ENCODE measurements at places on chromosomes 12 and 14.
A peak's percentile ranks its signal among the peaks of the same experiment; 100 is the strongest.

DNA sequence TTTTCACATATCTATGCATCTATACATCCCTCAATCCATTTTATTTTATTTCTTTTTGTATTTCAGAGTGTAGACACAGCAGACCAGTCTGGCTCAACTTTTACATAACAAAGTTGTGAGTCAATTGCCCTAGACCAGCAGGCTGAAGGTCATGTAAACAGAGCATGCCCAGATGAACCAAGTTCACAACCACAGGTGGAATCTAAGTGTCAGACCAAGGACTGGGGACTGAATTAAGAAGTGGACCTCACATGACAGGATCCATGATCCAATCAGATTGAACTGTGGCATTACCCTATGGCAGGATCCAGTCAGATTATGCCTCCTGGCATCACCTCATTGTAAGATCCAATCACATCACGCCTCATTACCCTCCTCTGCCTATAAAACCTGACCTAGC, 455.8 kb downstream of the SOX5 start:
- no peak for DNase-seq

DNA sequence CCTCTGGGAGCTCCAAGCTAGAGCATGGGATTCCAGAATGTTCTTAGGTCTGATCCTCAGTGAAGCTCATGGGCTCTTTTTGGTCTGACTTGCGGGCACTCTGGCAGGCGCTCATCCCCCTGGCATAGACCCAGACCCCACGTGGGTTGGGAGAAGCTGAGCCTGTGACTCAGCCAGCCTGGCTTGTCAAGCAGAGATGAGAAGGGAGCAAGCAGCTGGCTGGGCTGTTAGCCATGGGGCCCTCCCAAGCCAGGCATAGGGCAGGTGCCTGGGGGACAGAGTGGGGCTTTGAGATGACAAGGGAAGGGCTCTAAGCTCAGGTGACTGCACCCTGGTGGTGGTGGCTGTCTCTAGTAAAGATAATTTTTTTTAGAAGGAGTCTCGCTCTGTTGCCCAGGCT, 80.3 kb upstream of the NOS1 start:
- DNase-seq, result no peak

DNA sequence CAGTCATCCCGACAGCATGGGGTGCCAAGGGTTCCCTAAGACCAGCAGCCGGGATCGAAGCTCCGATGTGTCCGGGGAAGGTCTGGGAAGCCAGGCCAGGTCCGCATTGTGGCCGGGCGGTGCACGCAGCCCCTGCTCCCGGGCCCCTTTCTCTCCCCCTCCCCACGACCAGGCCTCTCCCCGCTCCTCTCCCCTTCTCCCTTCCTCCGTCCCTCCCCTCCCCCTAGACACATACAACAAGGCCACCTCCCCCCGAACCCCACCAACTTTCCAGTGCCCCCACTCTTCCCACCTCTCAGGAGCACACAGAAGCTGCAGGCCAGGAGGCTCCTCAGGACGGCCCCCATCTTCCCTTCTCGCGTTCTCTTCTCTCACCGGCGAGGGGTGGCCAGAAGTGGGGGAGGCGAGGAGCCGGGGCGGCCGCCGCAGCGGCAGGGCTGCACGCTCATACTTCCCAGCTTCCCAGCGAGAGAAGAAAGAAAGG, 413 bp downstream of the LRP6 start:
- DNase-seq, result no peak

DNA sequence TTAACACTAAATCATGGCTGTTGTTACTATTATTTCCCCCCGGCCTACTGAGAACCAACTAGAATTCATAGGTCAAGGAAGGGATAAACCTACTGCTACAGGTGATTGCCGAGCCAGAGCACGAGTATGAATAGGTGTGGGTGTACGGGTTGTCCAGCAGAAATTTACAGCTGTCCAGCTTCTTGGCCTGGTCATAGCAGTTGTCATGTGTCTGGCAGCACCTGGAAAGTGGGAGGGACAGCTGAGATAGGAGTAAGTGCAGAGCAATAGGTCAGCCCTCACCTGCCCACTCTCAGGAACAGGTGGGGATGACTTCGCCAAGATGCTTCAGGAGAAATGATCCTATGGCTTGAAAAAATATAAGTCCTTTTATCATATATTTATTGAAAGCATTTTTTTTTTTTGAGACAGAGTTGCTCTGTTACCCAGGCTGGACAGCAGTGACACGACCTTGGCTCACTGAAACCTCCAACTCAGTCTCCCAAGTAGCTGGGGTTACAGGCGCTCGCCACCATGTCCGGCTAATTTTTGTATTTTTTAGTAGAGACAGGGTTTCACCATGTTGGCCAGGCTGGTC, 2.6 kb downstream of the PLA2G1B start:
- DNase-seq, result no peak

- no peak for DNase-seq
Measured at GRCh38 chr12:69471667-69472385, 1.6 kb downstream of the FRS2 start.

DNA sequence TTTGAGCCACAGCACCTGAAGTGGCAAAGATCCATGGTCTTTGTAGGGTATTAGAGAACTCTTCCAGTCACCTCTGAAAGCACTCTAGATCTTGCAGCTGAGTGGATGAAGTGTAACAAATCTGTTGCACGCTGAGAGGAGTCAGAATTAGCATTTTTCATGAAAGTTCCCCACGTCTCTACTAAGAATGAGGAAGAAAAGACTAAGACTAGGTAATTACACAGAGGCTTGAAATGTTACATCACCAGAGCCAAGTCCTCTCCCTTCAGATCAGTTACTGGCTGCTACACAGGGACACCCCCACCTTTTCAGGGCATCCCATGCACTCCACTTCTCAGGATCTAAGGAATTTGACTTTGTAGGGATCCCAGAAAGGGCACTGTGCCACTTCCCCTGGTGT, 98.6 kb upstream of the FKBP4 start:
- DNase-seq, result no peak

- DNase-seq, result no peak
Measured at GRCh38 chr14:75445236-75445635, 17.4 kb downstream of the JDP2 start.

DNA sequence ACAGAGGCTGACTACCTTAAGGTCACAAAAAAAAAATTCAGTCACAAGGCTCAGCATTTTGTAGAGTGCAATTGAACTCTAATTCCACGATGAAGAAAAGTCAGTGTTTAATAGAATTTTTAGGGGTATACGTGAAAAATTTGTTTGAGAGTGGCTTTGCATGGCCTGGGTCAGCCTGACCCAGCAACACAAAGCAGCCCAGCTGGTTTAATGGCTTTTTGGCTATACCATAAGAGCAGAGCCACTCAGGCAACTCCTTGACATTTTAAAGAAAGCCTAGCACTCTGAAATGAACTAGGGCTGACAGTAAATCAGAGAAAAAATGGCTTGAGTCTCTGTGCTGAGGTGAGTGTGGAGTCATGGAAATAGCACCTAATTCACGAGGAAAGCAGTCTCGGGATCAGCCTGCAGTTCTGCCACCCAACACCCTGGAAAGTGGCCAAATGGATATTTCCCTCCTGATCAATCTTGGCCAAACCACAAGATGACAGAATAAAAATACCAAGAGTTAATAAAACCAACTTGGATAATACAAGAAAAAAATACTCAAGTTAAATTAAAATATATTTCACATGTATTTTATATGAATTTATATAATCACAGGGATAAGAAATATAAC, 59.5 kb downstream of the GALNT4 start:
- DNase-seq, result no peak

DNA sequence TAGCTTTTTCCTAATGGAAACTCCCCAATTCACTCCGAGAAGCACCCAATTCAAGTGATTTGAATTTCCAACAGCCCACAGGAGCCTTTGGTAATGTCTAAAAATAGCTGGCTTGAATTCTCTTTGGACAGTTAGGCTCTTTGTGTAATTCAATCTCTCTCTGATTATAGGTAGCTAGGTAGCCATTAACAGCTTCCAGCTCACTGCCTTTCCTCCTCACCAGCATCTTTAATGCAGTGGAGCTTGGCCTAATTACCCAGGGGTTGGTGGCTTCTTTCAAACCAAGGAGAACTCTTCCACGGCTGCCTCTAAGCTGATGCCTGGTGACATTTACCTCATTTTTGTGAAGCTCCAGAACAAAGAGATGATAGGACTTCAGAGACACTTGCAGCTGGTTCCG, 86.4 kb downstream of the WSCD2 start:
- no peak for DNase-seq

DNA sequence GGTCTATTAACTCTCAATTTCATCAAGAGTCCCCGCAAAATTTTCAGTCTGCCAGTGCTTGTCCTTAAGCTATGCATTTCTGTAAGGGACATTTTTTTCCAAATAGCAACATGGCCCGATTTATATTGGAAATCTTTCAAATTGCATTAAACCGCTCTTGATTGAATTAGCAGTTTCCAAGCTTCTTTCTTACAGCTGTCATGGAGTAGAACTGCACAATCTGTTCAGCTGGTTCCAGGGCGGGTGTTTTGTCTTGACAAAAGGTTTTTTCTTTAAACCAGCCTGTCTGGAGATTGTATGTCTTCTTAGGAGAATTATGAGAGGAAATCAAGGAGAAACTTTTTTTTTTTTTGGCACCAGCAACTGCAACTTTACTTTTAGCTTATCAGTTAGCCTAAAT, 185.8 kb downstream of the ALG10B start:
- no peak for DNase-seq

DNA sequence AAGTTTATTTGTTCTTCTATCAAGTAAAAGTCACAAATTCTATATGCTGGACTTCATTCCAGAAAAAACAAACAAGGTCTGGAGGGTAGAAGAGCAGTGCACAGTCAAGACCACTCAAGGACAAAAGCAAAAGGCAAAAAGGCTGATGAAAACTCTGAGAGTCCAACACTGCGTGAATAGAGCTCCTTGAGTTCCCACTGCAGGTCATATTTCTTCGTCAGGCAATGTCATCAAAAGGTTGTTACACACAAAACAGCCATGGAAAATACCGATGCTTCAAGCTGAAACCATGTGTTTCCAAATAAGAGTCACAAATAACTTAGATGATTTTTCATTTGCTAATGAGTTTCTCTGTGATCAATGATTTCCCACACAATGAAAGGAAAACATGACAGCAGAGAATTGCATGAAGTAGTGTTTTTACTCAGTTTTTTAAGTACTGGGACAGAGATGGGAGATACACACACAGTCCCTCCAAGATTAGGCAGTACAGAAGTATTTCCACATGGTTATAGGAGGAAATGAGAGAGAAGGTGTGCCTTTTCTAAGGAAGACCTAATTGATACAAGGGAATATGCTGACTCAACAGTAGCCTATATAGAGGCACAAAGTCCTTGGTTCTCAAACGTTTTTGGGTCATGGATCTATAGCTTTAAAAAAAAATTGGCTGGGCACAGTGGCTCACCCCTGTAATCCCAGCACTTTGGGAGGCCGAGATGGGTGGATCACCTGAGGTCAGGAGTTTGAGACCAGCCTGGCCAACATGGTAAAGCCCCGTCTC, 177.7 kb downstream of the MED13L start:
- no peak for DNase-seq

DNA sequence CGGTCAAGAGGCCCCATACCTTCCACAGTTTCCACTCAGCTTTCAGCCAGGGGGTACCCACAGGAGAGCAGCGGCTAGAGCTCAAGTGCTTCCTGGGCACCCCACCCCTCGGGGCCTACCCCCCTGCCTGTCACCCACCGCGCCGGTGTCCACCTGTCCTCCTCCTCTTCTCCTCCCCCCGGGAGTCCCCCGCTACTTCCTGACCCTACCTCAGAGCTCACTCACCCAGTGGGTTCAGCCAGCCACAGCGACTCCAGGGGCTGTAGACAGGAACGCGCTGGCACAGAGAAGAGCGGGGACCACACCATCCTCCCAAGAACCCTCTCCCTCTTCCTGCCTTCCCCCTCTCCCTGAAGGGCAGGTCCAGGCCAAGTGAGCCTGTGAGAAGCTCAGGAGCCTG, 123.0 kb downstream of the ESRRB start:
- DNase-seq, result no peak

DNA sequence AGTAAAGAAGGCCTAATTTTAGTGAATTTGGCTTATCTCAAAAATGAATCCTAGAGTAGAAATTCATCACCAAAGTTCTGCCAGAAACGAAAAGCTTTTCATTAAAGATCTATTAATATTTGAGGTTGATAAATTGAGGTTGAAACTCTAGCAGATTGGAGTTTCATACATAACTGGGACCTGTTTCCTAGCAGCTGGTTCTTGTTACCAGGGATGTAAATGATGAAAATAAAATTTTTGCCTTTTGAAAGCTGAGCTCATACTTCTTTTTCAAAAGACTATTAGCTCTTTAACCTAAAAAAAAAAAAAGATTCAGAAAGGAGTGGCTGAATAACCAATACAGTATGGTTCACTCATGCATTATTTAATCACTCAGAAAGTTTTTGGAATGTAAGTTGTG, 98.3 kb downstream of the PTGER2 start:
- DNase-seq, result no peak

DNA sequence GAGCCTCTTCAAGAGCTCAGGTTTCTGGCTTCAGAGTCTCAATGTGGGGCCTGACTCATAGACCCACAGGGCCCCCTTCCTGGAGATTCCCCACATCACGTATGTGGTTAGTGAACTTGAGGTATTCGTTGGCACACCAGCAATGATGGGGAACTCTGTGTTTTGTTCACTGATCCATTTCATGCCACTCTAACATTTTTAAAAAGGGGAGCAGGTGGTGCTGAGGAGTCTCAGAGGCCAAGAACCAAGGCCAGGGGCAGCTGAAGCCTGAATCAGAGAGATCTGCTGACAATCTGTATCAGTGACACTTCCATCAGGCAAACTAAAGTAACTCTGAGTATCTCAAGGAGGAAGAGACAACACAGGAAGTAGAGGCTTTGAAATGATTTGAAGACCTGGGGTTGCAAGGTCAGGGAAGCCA, 323.4 kb downstream of the VRK1 start:
- peak; percentile 50 for DNase-seq

- DNase-seq, result no peak
Measured at GRCh38 chr12:75975702-75976101, 55.9 kb downstream of the PHLDA1 start.

GRCh38 chr14:96987771-96988170, 190.6 kb downstream of the VRK1 start:
- no peak for DNase-seq

- DNase-seq, result peak; percentile 42
Measured at GRCh38 chr12:49622501-49623141, 740 bp upstream of the PRPF40B start.

- DNase-seq, result no peak
Measured at GRCh38 chr12:47754881-47755280, 3.8 kb downstream of the RAPGEF3 start.

GRCh38 chr14:100857233-100857922, 31.5 kb downstream of the MEG3 start:
- DNase-seq, result no peak

GRCh38 chr14:27372771-27373170, 774.9 kb upstream of the NOVA1 start:
- DNase-seq, result no peak
